ENCODE measurements at places on chromosomes 3 and 15. TPM values are rescaled to one million over a fixed set of nuclear protein-coding genes. Genes with fewer than 3 reads are reported as not detected.
A peak's percentile ranks its signal among the peaks of the same experiment; 100 is the strongest.

DNA sequence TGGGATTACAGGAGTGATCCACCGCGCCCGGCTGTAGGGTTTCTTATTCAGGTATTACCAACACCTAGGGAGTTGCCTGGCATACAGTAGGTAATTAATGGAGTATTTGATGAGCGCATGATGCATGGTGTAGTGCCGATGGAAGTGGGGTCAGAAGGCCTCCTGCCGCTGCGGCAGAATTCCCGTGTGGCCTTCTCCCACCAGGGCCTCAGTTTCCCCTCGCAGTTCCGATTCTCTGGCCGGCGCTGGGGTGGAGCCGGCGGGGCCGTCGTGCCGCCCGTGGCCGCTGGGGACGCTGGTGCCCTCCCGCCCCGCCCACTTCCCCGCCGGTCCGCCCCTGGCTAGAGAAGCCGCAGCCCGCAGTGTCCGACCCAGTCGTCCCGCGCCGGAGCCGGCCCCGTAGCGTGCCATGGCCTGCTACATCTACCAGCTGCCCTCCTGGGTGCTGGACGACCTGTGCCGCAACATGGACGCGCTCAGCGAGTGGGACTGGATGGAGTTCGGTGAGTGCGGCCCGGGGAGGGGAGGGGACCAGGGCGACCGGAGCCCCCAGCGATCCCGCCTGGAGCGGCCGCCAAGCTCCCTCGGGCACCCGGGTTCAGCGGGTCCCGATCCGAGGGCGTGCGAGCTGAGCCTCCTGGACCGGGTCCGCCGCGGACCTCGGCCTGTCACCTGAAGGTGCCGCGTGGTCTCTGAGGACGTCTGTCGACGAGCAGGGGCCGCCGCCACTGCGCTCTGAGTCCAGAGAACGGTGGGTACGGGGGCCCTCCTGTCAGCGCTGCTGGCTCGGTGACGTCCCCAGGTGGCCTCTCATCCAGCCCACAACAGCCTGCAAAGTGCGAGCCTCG lies at the start of gene IRAK2:
Gene IRAK2 (plus strand): TSS at position 374 of the 848 bp plus-strand sequence. CDS start 36 bp downstream, at position 410.
- DNase-seq = no peak

Gene BOC
- 53.0 TPM for total RNA-seq

Gene GPR171
- 0.63 TPM for total RNA-seq

- no peak for DNase-seq
These were observed 802 bp upstream of the CHRNB4 start for GRCh38 chr15:78641749-78642275.

GRCh38 chr3:56754741-56755417 lies 46.9 kb downstream of the ARHGEF3 start:
- no peak for DNase-seq

GRCh38 chr3:98711426-98711825 lies 51.7 kb upstream of the ST3GAL6 start:
- no peak for DNase-seq

Gene UQCRC1
- total RNA-seq = 82.4 TPM

Gene GCSAM
- 1.7 TPM for total RNA-seq

DNA sequence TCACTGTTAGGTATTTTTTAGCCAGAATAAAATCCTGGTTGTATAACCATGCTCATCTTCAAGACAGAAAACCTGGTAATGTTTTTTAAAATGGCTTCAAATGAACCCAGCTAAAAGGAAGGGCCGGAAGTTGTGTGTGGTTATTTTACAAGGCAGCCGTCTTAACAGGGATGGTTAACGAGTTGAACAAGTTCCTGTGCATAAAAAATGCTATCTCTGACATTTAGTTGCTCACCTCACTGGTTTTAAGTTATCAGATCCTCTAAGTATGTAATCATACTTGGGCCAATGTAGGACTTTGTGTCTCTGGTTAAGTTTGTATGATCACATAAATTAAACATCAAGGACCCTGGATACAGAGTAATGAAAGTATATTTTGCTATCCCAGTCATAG lies 2.1 kb downstream of the ATP11B start:
- DNase-seq = peak; percentile 64

DNA sequence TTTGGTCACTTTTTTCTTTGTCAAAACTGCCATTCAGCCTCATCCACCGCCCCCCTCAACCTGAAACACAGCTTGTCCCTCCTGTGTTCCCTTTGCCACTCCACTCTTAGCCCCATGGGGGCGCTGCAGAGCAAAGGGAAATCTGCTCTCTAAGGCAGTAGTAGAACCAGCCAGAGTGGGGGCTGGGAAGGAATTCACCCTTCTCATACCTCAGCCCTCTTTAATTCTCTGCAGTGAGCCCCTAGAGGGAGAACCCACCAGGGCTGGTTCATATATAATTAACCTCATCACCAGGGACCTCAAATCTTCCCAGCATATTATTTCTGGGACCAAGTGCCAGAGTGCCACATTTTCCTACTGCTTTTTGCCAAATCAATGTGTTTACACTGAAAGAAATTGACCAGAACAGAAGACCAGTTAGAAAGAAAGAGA lies 2.8 kb upstream of the BCL6 start:
- DNase-seq = peak; percentile 69

Measured in urinary bladder (tissue), 4 donors.